ENCODE measurements at places on chromosomes 16 and 17.
A peak's percentile ranks its signal among the peaks of the same experiment; 100 is the strongest.

GRCh38 chr17:13542636-13543035 lies 59.1 kb downstream of the HS3ST3A1 start:
- H3K27me3 ChIP-seq, result no peaks in the 10 kb centered on the region
- no peaks in the 10 kb centered on the region for H3K4me1 ChIP-seq
- no peaks in the 10 kb centered on the region for H3K36me3 ChIP-seq
- H3K27ac ChIP-seq, result no peak overlapping the region

GRCh38 chr16:24972608-24973220 lies 42.5 kb downstream of the ARHGAP17 start:
- peaks cover 84% of the 10 kb centered on the region for H3K36me3 ChIP-seq
- H3K27me3 ChIP-seq, result no peaks in the 10 kb centered on the region
- H3K4me1 ChIP-seq, result peaks cover 32% of the 10 kb centered on the region
- no peak overlapping the region for H3K4me3 ChIP-seq
- no peak for DNase-seq
- H3K27ac ChIP-seq, result no peak overlapping the region

DNA sequence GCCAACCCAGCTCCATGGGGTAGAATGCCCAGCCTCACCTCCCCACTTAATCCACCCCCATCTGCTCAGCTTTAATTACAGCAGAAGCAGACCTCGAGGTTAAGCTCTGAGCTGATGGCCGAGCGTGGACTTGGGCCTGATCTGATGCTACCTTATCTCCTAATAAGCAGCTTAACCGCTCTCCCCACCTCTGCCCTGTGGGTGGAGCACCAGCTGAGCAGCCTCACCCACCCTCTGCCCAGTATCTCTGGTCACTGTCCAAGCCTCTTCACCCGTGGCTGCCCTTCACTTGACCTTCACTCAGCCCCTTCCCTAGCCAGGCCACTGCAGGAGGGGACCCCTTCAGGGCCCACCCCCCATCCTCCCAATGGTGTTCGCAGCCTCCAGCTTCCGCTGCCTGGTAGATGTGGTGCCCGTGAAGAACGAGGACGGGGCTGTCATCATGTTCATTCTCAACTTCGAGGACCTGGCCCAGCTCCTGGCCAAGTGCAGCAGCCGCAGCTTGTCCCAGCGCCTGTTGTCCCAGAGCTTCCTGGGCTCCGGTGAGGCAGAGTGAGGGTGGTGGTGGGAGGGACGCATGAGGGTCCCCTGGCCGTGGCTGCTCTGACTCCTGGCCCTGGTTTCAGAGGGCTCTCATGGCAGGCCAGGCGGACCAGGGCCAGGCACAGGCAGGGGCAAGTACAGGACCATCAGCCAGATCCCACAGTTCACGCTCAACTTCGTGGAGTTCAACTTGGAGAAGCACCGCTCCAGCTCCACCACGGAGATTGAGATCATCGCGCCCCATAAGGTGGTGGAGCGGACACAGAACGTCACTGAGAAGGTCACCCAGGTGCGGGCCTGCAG lies 6.8 kb downstream of the KCNH6 start:
- no peaks in the 10 kb centered on the region for H3K27me3 ChIP-seq
- H3K36me3 ChIP-seq, result no peaks in the 10 kb centered on the region
- no peak for DNase-seq
- no peak overlapping the region for H3K4me3 ChIP-seq
- H3K27ac ChIP-seq, result no peak overlapping the region

DNA sequence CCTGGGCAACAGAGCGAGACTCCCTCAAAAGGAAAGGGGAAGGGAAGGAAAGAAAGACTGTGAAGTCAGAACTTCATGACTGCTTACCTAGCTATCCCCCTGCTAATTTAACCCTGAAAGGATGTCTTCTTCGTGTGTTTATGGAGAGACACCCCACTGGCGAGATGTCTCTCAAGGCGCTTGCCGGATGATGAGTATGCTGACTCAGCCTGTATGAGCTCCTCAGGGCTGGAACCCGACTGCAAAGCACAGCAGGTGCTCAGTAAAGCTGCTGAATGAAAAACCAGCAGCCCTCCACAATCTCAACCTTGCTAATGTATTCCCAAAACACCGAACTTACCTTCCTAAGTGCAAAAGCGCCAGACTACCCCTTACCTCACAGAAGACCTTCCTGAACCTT lies 2.3 kb downstream of the ANKFY1 start:
- peaks cover 14% of the 10 kb centered on the region for H3K4me1 ChIP-seq
- no peak overlapping the region for H3K27ac ChIP-seq
- peaks cover 21% of the 10 kb centered on the region for H3K36me3 ChIP-seq
- DNase-seq, result peak; percentile 41
- H3K4me3 ChIP-seq, result no peak overlapping the region
- H3K27me3 ChIP-seq, result no peaks in the 10 kb centered on the region

DNA sequence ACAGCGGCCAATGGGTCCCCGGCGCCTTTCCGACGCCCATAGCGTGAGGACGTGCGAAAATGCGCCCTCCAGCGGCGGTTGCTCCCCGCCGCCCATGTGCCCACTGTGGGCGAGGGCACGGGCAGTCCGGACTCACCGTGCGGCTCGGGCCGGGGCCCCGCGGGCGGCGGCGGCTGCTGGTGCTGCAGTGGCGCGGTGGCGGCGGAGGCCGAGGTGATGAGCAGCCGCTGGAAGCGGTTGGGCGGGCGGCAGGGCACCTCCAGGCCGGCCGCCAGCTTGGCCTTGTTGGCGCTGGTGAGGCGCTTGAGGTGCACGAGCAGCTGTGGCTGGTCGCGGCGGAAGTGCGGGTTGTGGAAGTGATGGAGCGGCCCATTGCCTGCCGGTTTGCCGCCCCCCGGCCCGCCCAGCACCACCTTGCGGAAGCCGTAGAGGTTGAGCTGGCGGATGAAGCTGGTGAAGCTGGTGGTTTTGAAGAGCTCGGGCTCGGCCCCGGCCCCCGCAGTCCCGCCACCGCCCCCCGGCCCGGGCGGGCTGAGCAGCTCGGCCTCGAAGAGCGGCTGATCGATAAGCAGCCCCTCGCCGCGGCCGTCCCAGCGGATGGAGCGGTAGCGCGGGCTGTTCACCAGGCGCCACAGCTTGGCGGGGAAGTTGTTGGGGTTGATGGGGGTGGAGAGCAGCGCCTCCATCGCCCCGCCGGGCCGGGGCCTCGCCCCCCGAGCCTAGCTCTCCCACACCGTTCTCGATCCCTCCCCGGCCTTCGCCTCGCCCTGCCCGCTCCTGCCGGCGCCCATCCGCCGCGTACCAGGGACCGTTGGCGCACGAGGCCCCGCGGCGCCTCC lies at the start of gene HSF5:
Gene HSF5 (minus strand): TSS at position 820 of the 839 bp plus-strand sequence. CDS start 134 bp downstream, at position 686.
- peaks cover 40% of the 10 kb centered on the region for H3K36me3 ChIP-seq
- H3K27me3 ChIP-seq, result no peaks in the 10 kb centered on the region
- no peak within 1 kb of the TSS for H3K27ac ChIP-seq
- no peak within 1 kb of the TSS for H3K4me3 ChIP-seq
- no peaks in the 10 kb centered on the region for H3K4me1 ChIP-seq
- no peak for DNase-seq

- H3K27ac ChIP-seq, result no peak overlapping the region
- no peak for DNase-seq
- peaks cover 36% of the 10 kb centered on the region for H3K4me1 ChIP-seq
- no peak overlapping the region for H3K4me3 ChIP-seq
- no peaks in the 10 kb centered on the region for H3K27me3 ChIP-seq
Measured at GRCh38 chr17:48596000-48596734, 2.6 kb upstream of the HOXB5 start.

- no peak for DNase-seq
- no peak overlapping the region for H3K27ac ChIP-seq
- no peaks in the 10 kb centered on the region for H3K4me1 ChIP-seq
- H3K27me3 ChIP-seq, result no peaks in the 10 kb centered on the region
Measured at GRCh38 chr17:49850218-49850610, 2.3 kb upstream of the TAC4 start.

DNA sequence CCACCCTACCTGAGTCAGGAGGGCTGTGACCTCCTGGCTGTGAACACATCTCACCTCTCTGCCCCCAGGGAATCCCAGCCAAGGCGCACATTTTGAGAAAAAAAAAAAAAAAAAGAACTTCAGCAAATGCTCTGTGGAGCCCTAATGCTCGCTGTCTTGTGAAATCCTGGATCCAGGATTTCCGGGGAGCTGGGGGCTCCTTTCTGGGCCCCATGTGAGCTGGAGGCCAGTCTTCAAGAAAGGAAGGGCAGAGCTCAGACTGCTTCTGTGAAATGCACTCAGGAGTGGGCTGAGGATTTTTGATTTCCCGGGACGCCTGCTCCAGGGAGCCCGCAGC lies 36.0 kb upstream of the EMP2 start:
- no peak overlapping the region for H3K27ac ChIP-seq
- no peaks in the 10 kb centered on the region for H3K36me3 ChIP-seq
- H3K4me3 ChIP-seq, result no peak overlapping the region

GRCh38 chr17:27247071-27247957 lies 46.6 kb upstream of the WSB1 start:
- no peak overlapping the region for H3K4me3 ChIP-seq
- no peak overlapping the region for H3K27ac ChIP-seq
- H3K36me3 ChIP-seq, result no peaks in the 10 kb centered on the region
- no peak for DNase-seq
- peaks cover 19% of the 10 kb centered on the region for H3K4me1 ChIP-seq

DNA sequence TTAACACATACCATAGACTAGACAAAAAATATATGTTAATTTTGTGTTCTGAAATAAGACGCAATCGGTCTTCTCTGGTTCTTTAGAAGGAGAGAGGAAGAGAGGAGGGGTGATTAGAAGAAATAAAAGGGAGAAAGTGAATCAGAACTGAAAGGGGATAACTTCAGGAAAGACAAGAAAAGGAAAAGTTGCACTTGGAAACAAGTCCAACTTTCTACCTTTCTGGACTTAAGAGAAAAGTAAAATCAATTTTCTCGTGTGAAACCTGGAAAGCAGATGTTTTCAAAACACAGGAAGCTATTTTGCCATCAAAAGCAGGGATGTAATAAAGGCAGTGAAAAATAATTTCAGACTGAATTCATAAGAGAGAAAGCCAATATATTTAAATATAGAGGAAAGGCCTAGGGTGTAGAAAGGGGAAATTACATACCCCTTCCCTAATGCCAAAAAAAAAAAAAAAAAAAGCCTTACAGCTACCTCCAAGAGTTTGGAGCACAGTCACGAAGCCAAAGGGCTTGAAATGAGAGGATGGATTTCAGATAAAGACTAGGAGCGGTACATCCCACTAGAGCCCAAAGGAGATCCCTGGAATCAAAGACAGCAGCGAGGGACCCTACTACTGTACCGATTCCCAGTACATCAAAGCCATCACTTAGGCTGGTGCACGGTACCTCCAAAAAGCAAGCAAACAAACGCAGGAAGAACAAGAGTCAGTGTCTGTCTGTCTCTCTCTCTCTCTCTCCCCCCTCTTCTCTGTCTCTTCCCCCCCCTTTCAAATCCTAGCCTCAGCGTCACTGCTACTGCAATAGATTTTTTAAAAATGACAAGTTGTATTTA lies 12.1 kb upstream of the ZFHX3 start:
- DNase-seq, result no peak
- H3K27me3 ChIP-seq, result no peaks in the 10 kb centered on the region
- H3K4me1 ChIP-seq, result peaks cover 21% of the 10 kb centered on the region
- no peaks in the 10 kb centered on the region for H3K36me3 ChIP-seq
- peak overlapping the region; percentile 90 for H3K4me3 ChIP-seq

- H3K4me3 ChIP-seq, result no peak overlapping the region
- H3K36me3 ChIP-seq, result peaks cover 3% of the 10 kb centered on the region
- no peaks in the 10 kb centered on the region for H3K27me3 ChIP-seq
Measured at GRCh38 chr17:49508061-49508865, 13.2 kb downstream of the NGFR start.

DNA sequence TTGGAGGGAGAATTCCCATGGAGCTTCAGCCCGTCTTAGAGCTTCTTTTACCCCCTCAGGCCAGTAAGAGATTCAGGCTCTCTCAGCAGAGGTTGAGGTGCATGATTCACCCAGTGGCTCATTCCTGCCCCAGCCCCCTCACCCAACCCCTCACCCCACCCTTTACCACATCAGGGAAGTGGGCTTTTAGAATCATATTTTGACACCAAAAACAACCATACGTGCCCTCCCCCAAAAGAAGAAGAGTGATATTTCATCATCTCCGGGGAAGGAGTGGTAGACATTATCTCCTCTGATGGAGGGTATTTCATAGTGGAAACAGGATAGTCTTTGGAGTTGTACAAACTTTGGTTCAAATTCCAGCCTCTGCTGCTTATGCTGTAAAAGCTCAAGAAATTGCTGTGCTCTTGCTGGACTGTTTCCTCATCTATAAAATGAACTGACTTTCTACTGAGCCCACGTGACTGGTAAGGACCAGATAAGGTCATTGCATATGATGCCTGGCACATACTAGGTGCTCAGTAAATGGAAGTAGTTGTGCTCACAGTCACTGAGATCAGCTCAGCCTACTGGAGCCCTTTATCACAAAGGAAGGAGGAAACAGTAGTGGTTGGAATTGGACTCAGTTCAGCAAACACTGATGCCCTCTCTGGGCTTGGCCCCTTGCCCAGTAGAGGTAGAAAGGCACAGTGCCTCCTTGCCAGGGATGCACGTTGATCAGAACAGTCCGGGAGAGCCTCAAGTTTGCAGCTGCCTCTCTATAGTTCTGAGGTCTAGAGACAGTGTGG lies 18.3 kb upstream of the CCL5 start:
- no peak for DNase-seq
- H3K4me3 ChIP-seq, result no peak overlapping the region
- no peaks in the 10 kb centered on the region for H3K4me1 ChIP-seq
- no peak overlapping the region for H3K27ac ChIP-seq

DNA sequence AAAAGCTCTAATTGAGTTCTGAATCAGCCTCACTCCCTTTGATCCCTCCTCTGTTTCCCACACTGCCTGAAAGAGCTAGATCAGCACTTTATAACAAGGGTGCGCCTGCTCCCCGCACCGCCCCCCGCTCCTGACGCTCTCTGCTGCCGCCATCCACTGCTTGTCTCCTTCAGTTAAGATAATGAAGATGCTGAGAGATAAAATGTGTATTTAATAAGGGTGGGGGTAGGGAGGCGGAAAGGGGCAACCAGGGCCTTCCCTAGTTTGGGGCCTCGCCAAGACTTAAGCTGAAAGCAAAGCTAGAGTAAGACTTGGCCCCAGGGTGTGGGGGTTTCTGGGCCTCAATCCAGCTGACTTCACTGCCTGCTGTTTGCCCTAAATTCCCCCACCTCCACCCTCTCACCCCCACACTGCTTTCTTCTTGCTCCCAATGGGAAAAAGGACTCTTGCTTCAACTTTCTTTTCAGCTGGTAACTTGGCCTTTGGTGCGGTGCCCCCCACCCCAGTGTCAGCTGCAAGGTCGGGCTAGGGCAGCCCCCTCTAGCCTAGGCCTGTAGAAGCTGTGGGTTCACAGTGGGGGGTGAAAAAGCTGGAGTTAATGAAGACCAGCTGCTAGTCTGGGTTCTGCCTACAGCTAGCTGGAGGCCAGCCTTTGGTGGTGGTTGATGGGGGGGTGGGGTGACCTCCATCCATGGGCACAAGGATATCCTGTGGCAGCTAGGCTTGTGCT lies 1.8 kb upstream of the RARA start:
- H3K4me1 ChIP-seq, result peaks cover 66% of the 10 kb centered on the region
- H3K4me3 ChIP-seq, result no peak overlapping the region
- H3K36me3 ChIP-seq, result peaks cover 3% of the 10 kb centered on the region
- no peaks in the 10 kb centered on the region for H3K27me3 ChIP-seq

Measured in A673 (cell line).